ENCODE measurements at places on chromosomes 6 and 20.

DNA sequence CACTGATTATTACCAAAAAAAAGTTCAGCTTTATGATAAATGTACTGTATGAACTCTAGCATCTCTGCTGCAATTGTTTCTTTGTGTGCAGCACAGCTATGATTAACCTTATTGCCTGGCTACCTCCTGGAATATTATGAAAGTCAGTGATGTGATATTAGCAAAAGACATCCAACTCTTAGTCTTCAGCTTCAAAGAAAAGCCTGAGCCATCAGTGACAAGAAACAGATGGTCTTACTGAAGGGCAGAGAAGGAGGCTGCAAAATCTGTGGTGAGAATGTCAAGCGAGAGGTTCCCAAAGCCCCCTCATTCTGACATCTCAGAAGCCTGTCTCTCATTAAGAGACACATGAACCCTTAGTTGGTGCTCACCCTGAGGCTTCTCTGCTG is 89.4 kb upstream of the TNFAIP3 start:
- no peak for DNase-seq

DNA sequence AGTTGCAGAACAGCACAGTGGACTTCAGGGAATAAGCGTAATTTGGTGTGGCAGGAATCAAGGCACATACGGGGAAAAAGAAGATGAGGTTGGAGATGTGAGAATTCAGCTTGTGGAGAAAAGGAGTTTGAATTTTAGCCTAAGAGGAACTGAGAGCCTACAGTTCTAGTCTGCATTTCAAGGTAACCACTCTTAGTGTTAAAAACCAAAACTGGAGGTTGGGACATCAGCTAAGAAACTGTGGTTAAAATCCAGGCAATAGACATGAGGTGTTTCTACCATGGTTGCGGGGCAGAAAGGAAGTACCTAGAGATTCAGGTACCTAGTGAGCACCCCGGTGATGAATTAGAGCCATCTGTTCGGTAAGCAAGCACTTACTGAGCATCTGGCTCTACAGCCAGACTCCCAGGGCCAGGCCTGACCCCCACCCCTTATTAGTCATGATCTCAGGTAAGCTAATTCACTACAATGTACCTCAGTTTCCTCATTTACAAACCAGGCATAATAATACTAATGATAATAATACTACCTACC is 44.4 kb downstream of the FAXC start:
- no peak for DNase-seq

DNA sequence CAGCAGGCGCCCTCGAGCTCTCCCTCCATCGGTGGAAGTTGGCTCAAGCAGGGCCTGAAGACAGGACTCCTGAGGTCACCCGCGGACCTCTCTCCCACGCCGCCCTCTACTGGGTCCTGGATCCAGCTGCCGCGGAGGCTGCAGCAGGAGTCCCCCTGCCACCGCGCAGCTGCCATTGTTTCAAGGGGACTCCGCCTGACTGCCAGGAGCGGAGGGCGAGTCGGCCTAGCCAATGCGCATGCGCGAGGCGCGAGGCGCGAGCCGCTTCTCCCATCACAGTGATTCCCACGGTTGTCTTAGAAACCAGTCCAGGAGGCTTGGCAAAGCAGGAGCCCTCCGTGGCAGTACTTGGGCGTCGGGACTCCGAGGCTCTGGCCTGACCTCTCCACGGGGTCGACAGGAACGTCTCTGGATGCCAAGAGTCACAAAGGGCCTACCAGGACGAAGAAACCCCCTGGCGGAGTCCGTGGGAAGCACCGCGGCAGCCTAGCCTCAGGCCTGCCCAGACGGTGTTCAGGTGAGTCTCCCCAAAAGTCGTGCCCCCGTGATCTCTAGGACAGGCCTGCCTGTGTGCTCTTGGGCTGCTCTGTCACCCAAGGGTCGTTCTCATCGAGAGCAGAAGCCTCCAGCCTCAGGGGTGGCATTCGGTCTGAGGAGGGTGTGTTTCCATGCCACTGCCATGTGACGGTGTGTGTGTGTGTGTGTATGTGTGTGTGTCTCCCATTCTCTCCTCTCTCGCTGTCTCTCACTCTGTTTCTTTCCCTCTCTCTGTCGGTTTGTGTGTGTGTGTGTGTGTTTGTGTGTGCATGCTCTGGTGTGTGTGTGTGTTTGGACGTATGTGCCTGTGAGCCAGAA is 290.6 kb upstream of the ZNF337 start:
- DNase-seq, result peak; percentile 33

DNA sequence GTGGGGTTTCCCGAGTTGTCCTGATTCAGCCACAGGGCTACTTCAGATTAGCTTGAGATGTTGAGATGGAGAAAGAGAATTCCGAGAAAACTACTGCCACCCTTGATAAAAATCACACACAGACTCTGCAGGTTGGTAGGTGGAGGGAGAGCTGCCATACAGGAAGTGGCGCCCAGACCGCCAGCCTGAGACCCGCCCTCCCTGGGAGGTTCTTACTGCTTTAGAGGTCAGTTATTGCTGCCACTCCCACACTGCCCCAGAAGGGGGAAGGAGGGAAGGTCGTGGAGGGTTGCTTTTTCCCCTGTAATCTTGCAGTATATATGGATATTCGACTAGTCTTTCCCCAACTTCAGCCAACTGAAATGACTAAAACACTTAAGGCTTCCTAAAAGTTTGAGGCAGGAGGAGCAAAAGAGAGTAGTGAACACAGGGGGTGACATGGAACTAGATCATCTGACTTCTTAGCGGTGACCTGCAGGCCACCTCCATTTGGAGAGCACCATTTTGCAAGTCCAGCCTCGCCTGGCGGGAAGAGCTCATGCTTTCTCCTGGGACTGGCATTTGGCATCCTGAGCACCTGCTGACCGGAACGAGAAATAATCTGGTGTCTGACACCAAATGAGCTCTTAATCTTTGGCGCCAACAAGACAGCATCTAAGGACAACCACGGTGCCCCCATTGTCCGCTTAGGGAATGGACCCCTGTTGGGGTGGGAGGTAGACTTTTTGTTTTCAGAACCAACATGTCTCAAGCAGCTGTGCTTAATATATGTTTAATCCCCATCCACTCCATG is 35.7 kb upstream of the SLC22A1 start:
- no peak for DNase-seq

DNA sequence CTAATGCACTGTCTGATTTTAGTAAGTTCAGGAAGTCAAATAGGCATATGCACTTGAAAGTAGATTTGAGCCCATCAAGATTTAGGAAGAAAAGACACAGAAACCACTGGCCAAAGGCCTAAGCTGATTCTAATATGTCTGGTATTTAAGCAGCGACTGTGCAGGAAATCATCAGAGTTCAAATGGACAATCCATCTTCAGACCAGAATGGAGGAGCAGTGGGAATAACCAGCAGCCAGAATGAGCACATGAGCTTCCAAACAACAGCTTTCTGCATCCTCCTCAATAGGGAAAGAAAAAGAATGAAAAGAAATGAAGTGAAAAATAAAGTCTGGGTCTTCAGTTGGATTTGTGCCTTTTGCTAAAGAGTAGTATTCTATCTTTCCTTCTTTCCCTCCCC is 50.6 kb downstream of the SOD2 start:
- no peak for DNase-seq

- no peak for DNase-seq
Measured at GRCh38 chr6:107718341-107718740, 105.8 kb downstream of the SCML4 start.

DNA sequence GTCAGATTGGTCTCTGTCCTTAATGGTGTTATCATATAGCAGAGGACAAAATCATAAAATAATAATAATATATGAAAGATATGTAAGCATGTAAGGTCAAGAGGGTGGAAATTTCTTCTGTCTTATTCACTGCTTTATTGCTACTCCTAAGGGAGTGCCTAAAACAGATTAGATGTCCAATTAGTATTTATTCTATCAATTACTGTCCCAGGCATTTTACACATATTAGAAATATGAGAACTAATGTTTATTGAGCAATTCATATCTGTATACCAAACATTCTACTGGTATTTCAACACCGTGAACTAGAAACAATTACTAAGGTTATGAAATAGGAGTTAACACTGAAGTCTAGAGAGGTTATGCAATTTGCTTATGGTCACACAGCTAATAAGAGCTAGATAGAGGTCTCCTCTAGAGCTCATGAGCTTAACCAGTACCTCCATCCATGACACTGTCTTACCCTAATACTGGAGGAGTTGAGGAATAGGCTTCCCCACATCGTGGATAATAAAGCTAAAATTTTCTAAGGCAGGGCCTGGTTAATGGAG is 302.3 kb downstream of the PLCB1 start:
- no peak for DNase-seq

DNA sequence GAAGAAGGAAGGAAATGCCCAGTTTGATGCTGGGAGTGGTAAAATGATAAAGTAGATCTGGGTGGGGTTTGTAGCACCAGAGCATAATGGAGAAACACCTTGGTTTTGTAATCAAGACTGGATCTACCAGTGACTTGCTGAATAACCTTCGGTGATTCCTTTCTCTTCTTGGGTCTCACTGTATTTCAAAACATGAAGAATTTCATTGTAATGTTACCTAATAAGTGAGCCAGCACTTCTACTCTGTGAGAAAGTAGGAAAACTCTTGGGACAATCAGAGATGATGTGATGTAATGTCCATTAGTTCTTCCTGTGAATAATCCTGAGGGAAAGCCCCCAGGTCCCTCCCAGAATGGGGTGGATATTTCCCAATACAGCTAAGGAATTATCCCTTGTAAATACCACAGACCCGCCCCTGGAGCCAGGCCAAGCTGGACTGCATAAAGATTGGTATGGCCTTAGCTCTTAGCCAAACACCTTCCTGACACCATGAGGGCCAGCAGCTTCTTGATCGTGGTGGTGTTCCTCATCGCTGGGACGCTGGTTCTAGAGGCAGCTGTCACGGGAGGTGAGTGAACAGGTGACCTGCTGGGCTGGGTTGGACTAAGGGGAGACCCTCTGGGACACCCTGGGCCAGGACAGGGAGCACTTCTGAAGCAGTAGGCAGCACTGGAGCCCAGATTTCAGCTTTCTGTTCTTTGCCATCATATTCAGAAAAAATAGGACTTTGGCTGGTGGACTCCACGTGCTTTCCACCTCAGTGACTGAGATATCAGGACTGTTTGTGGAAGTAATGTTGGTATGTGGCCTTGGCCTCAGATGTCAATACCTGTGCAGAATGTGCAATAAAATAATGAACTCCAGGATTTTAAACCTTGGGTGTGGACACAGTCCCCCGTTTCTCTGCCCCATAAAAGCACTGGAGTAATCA is at the start of gene PI3:
TSS of gene PI3 (plus strand) at position 469 of the 931 bp plus-strand sequence. CDS start at position 490, 21 bp downstream.
- no peak for DNase-seq

DNA sequence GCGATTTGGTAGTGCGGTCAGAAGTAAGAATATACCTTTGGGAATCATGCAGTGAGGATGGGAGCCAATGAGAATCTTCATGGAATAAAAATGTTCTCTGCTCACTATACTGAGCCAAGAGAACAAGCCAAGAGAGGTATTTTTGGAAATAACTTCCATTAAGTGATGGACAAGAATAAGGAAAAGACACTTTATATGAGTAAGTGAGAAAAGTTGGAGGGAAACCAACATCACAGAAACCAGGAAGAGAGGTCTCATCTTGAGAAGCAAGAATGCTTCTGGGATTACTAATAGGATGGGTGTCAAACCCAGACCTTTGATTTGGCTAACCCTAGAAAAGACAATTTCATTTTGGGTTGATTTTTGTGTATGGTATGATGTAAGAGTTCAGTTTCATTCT is 181.2 kb upstream of the JAG1 start:
- no peak for DNase-seq

DNA sequence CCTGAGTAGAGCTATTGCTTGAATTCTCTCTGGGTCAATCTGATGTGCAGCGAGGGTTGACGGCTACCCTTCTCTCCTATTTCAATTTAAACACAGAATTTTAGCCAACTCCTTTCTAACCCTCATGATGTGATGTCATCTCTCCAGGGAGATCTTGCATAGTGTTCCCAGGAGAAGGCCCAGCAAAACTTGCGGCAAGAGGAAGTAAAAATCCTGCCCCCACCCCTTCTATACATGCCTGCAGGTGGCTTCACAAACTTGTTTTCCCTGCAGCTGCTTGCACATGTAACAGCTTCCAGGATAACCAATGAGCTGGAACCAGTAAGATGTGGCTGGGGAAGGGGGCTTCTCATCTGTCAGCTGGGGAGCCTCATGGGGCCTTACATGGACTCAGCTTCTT is 169.3 kb upstream of the CDH4 start:
- no peak for DNase-seq

- no peak for DNase-seq
Measured at GRCh38 chr20:7285918-7286556, 518.6 kb downstream of the BMP2 start.

DNA sequence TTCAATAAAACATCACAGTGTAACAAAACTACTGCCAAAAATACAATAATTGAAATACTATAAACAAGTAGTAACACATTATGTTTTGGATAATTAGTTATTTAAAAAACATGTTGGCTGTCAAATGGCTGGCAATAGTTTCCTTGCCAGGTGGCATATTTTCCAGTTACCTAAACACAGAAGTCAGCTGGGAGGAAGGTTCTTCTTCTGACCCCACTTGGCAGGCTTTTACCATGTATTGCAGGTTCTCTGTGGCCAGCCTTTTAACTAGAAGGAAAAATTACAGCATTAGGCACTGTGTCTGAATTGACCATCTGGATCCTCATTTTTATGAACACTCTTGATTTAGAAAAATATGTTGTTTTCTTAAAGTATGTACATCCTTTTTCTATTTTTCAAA is 131.4 kb downstream of the MMS22L start:
- DNase-seq, result no peak

DNA sequence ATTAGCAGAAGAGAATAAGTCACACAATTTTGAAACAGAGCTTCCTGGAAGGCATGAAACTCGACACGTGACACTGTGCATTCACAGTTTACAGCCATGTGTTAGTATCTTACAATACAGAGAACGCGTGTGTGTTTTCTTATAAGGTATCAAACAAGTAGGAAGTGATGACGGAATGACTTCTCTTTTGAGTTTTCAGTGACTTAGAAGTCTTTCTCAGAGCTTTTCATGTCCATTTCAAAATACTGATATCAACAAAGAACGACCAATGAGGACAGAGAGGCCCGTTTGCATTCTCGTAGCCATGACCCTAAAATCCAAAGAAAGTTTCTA is 36.6 kb upstream of the DUSP22 start:
- DNase-seq, result no peak

DNA sequence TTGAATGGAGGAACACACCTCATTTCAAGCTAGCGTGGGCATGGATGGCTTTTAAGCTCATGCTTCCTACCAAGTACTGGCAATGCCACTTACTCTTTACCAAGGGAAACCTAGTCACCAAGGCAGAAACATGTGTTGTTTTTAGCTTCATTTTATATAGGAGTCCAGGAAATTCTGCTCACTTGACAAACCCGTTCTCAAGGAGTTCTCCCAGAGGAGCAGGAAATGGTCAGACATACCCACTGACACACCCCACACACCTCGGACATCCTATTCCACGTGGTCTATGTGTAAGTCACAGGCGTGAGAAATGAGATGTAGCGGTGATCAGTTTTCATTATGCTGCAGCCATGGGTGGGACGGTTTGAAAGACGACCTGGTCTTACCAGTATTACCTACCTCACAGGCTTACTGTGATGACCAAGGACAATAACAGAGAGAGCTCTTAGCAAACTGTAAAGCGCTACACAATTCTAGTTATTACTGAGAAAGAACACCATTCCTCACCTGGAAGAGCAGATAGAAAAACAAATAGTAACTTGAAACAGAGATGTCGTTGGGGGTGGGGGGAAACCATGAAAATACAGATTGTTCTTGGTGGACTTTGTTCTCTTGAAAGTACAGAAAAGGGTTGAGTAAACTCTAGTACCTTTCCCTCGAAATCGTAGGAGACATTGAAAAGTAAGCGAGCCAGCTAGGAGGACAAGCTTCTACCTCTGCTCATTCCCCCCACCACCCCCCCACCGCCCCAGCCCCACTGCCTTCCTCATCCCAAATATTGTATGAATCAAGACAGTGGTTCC is 1.7 kb downstream of the CNKSR3 start:
- no peak for DNase-seq

Data from CD4-positive, alpha-beta T cell treated with Interleukin-15 for 1 hour (primary cell).